Suprapubic skin (tissue), 4 donors: ENCODE measurements at places on chromosomes 3 and 15. TPM values are rescaled to one million over a fixed set of nuclear protein-coding genes. Genes with fewer than 3 reads are reported as not detected.

GOLGA6D gene
- total RNA-seq, result not detected

ANKUB1 gene
- total RNA-seq, result not detected

CIP2A gene
- total RNA-seq, result 1.6 TPM

SLC22A13 gene
- 1.3 TPM for total RNA-seq

CA12 gene
- total RNA-seq, result 292 TPM

HYAL1 gene
- 31.0 TPM for total RNA-seq

GALNT15 gene
- 26.5 TPM for total RNA-seq

PTX3 gene
- 1.2 TPM for total RNA-seq

SLCO2A1 gene
- total RNA-seq, result 25.0 TPM

ZPLD1 gene
- not detected for total RNA-seq

GPX1 gene
- total RNA-seq, result 116 TPM

TRPC1 gene
- 12.0 TPM for total RNA-seq

LRRC34 gene
- total RNA-seq, result 0.86 TPM

USP13 gene
- 6.4 TPM for total RNA-seq

C3orf62 gene
- total RNA-seq, result 8.5 TPM

AHSG gene
- not detected for total RNA-seq

ETV5 gene
- total RNA-seq, result 13.9 TPM

POTEB3 gene
- total RNA-seq, result not detected

SLC2A2 gene
- not detected for total RNA-seq

LIPC gene
- not detected for total RNA-seq

NLGN1 gene
- 3.2 TPM for total RNA-seq

SLC12A8 gene
- total RNA-seq, result 3.5 TPM

TMEM266 gene
- 2.1 TPM for total RNA-seq

KCNMB3 gene
- total RNA-seq, result 0.83 TPM

WDR76 gene
- total RNA-seq, result 7.8 TPM

GLCE gene
- 16.6 TPM for total RNA-seq

MB21D2 gene
- 9.2 TPM for total RNA-seq

PLD1 gene
- 66.0 TPM for total RNA-seq

TNFSF10 gene
- 63.1 TPM for total RNA-seq

OXSM gene
- 7.4 TPM for total RNA-seq

GPR171 gene
- 0.76 TPM for total RNA-seq
